ENCODE measurements at places on chromosomes 2 and 18.
A peak's percentile ranks its signal among the peaks of the same experiment; 100 is the strongest.

- no peak for DNase-seq
These were observed 163.7 kb downstream of the CTIF start for GRCh38 chr18:48702346-48703027.

DNA sequence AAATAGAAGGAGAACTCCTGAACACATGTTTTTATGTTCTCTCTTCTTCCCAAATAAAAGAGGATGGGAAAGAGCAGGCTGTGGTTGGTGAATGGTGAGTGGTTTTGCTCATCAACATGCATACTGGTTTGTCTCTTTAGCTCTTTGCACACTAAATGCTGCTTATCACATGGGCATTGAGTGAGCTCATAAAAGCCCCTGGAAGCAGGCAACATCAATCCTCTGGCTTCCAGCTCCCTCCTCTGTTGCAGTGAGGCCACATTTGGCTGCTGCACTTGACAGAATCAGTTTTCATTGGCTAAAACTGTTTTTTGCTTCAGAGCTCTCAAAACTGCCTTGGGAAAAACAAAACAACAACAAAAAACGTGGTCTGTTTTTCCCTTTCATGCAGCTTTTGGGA, 1308.2 kb upstream of the NRXN1 start:
- peak; percentile 6 for DNase-seq

- no peak for DNase-seq
These were observed 12.4 kb downstream of the GALNT5 start for GRCh38 chr2:157269922-157270321.

GRCh38 chr18:3234457-3234856, 13.1 kb upstream of the MYL12A start:
- no peak for DNase-seq

DNA sequence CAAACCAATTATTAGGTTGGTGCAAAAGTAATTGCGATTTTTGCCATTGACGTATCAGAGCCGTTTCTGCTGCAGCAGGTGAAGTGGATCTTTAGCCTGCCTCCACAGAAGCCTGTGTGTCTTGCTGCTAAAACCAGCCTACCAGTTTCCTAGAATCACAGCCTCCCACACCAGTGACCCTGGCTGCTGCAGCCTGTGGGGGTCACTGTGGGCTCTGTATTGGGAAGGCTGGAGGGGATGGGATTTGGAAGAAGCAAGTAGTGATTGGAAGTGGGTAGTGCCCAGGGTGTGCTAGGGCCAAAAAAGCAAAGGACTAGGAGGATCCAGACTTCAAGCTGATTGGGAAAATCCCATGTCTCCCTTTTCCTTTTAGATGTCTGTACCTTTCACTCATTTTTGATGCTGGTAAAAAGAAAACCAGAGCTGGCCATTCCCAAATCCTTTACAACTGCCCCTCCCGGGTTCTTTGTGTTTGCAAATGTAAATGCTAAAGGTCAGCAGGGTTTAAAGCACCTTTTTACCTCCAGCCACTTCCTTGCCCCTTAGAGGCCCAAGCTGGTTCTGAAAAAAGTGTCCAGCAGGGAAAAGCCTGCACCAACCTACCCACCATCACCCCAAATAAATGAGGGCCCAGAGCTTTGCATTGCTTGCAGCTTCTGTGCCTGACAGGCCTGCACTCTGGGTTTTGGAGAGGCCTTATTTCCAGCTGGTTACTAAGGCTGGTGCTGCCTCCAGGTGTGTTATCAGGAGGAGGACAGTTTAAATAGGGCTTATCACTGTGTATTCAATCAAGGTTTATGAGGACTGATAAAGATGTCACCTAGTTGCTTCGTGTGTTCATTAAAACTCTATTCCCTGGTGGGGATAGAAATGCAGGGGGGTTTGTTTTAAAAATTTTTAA, 172.0 kb downstream of the MIB1 start:
- DNase-seq: no peak

- DNase-seq: no peak
These were observed 399.3 kb downstream of the LRATD1 start for GRCh38 chr2:15031745-15032240.

DNA sequence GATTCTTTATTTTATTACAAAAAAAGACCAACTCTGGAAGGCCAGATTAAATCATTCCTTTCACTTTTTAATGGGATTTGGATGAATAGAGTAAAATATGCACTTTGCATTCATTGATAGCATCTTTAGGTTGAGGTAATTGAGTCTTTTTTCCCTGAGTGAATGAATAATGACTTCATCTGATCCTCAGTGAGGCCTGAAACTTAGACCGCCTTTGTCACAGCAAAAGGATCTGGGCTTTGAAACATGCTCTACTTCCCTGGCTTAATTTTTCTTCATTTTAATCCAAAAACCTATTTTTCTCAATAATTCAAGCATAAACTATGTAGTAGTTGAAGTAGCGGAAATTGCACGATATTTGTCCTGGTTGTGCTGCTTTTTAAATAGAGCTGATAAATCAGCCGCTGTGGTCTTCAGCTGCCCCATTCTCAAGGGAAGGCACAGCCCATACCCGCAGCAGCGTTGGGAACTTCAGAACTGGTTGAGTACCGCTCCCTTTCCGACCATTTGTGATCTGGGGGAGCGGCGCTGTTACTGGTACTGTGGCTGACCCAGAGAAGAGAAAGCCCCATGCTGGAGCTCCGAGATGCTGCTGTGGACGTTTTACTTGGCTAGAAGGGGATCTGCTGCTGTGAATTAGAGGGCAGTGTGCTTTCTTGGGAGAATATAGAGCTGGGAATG, 145.3 kb upstream of the NFATC1 start:
- DNase-seq: no peak

DNA sequence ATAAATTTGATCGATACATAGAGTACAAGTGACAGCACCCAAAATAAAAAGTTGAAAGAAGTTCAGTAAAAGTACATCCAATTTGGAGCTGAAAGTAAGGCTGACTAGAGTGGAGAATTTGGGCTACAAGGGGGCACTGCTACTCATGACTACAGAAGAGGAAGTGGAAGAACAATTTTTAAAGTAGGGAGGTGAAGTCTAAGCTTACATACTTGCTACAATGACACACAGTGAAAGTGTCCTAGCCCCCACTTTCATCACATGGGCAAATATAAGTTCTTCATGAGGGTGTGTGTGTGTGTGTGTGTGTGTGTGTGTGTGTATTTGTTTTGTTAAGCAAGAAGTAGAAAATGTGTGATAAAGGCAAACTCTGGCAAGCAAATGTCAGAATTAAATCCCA, 45.7 kb downstream of the MAP3K2 start:
- no peak for DNase-seq

DNA sequence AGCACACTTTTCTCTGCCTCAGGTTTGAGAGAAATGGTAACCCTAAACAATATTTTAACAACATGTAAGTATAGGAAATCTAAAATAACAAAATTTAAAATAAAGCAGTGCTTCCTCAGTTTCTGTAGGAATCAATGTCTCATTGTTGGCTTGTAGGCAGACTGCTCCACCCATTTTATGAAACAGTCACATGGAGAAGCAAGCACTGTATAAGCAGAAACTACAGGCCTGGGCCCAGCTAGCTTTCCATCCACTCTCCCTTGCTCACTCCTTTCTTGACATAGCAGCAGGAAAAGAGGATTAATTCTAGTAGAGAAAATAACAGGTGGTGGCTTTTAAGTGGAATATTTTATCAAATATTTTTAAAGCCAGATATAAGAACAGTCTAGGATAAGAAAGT, 97.2 kb downstream of the PLEKHM3 start:
- no peak for DNase-seq

DNA sequence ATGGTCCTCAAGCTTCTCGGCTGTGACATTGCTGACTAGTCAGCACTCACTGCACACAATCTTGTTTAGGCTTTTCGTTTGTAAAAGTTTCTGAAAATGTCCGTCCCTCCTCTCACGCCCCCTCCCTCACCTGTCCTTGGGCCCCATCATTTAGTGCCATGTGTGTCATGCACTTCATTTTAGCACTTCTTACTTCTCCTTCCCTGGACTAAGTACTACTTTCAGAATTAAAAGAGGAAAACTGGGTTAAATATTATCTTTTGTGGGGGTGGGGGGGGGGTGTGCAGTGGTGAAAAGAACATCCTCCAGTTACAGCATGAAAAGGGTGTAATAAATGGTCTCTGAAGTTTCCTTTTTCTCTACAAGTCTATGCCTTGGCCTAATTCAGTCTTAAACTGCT, 182.0 kb upstream of the SP5 start:
- no peak for DNase-seq

GRCh38 chr2:167212014-167212648, 323.9 kb downstream of the XIRP2 start:
- peak; percentile 34 for DNase-seq

Data from astrocyte (in vitro differentiated cells and primary cell).